ENCODE measurements at places on chromosomes 4 and X.

GRCh38 chr4:188430384-188430783 lies 291.1 kb downstream of the TRIML1 start:
- DNase-seq, result no peak

GRCh38 chrX:138874271-138874935 lies 162.9 kb upstream of the FGF13 start:
- no peak for DNase-seq

DNA sequence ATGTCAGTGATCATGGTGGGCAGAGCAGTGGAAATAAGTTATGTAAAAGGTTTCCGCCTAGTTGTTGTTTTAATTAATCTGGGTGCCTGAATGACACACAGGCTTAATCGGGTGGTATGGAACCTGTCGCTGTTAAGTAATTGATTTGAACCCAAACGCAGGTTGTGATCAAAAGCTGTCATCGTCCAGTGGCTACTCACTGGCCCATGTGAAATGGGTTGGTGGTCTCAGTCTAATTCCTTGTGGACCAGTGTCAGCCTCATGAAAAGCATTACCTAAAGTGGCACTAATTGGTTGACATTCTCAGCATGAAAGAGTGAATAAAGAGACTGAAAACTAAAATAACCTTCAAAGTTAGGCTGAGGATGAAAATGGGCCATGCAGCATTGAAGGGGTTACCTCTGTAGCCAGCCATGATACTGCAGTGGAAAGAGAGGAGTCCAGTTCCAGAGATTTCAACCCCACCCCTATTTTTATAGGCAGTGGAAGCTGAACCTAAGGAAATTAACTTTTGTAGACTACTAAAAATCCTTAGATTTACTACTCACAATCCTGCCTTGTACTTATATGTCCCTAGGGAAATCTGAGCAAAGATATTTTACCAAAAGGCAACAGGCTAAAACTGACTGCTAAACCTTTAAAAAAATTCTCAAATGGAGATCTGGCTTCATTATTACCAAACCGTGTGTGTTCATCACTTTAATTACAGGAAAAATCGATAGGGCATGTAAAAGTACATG lies 251.7 kb upstream of the TENM3 start:
- no peak for DNase-seq

GRCh38 chr4:131459430-131460101 lies 1689.5 kb upstream of the PCDH10 start:
- DNase-seq, result no peak

- DNase-seq, result peak; percentile 7
These were observed 669 bp downstream of the IRF2 start for GRCh38 chr4:184473499-184474262.

GRCh38 chr4:40369437-40370274 lies 34.5 kb downstream of the CHRNA9 start:
- DNase-seq, result no peak

- no peak for DNase-seq
These were observed 64.5 kb downstream of the GPC4 start for GRCh38 chrX:133350751-133351150.

- peak; percentile 74 for DNase-seq
These were observed 90.6 kb downstream of the LRP2BP start for GRCh38 chr4:185304944-185305690.

DNA sequence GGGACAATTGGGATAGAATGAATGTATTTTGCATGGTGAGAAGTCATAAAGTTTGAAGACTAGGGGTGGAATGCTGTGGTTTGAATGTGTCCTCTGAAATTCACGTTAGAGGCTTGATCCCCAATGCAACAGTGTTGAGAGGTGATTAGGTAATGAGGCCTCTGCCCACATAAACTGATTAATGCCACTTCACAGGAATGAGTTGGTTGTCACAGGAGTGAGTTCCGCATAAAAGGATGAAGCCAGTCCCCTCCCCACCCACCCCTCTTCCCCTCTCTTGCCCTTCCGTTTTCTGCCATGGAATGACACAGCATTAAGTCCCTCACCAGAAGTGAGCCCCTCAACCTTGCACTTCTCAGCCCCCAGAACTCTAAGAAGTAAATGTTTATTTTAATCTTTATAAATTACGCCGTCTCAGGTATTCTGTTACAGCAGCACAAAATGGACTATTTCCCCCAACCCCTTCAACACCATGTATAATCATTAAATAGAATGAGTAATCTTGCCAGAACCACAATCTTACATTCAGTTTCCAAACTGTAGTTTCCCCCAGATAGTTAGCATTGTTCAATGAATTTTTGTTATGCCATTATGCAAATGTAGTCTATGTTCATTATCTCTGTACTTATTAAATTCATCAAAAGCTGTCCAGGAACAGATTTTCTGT lies 5.5 kb upstream of the MMAA start:
- peak; percentile 22 for DNase-seq

DNA sequence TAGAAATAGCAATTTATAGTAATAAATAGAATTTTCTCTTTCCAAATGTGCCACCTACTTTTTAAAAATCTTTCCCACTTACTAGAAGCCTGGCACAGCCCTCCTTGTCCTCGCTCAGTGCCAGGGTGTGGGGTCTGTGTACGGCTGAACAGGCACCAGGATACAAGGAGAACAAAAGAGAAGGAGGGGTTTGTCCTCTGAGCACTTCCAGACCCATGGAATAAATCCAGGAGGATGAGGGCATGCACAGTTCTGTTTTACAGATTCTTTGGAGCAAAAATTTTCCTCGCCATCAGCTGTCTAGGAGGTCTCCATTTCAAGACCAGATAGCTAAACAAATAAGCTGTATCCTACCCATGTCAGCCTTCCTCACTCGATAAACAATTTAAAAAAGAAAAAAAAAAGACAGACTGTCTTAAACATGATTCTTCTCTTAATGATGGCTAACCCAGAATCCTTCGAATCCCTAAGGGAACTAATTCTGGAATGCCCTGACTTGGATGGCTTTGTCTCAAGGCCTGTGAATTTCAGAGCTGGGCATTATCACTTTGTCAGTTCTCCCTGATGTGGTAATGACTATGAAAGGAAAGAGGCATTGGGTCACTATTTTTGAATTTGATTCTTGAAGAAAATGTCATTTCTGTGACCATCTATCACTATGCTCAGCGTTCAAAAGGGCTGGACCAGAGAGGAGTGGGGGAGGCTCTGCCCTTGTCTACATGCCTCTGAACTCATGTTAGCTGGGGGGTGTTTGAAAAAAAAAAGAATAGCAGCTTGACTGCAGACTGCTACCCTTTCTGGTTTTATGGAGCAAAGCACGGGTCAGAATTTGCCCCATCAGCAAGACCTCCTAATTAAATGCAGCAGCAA lies 151.0 kb downstream of the DCTD start:
- no peak for DNase-seq

DNA sequence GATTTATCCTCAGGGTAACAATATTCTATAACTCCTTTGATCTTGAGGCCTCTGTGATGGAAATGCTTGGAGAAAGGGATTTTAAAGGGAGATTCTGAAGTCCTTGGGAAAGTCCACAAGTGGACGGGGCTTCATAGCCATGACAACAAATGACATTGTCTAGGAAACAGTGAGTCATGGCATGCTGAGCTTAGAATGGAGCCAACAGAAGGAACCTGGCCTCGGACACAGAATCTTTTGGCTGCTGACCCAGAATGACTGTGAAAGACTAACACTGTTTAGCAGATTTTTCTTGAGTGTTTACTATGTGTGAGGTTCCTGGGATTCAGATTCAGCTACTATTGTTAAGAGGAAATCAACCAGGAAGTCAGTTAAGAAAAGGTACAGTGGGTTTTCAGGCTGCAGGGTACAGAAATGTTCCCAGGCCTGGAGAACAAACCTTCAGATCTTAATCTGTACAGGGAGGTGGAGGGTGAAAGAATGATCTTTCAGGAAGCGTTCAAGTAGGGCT lies 18.1 kb upstream of the CXCL2 start:
- DNase-seq, result no peak

DNA sequence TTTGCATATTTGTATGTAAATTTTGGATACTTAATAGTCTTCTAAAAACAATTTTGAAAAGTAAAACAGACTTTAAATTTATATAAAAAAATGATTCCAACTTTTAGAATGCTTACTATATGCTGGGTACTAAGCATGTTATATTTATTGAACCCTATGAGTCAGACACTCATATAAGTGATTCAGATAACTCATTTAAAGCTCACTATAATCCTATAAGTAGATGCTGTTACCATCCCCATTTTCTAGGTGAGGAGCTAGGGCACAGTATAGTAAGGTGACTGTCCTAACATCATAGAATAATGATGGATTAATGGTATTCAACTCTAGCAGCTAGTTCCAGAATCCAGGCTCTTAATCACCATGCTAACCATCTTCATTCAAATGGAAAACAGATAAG lies 877.0 kb upstream of the GRID2 start:
- DNase-seq, result no peak

DNA sequence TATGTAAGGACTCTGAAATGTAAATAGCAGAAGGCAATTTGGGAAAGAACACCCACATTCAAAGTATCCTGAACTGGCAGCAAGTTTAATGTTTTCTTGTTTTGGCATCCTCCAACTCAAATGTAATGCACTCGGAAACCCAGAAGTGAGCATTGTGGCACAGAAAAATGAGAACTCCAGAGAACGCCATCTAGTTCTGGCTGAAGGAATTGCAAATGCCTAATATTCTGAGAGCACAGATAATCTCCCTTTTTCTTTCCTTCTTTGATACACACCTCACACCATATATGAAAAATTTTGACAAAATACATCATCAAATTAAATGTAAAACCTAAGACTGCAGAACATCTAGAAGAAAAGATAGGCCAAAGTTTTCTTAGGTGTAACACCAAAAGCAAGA lies 52.1 kb downstream of the PWWP3B start:
- DNase-seq, result no peak

- no peak for DNase-seq
These were observed 93.2 kb upstream of the FAM47B start for GRCh38 chrX:34849371-34849770.

DNA sequence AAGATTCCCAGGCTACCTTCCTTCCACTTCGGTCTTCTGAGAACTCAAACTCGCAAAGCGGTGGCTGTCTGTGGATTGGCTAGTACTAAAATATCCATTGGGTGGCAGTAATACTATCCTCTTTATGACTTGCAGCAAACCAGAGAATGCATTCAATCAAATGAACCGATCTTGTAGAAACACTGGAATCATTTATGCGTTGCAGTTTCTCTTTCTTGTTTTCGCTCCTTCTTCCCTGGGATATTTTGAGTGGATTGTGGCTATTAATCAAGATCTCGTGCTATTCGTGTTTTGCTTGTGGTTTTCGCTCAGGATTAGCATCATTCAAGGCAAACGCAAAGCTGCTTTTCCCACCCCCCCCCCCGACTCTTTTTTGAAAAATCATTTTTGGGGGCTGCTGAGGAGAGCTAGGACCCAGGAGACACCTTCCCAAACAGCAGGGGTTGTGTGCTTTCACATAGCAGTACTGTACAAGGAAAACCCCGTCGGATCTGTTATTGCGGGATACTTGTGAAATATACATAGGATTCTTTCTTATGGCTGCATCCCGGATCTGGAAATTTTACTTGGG lies at the start of gene IL1RAPL1:
TSS of gene IL1RAPL1 (plus strand) at position 466 of the 571 bp plus-strand sequence.
- no peak for DNase-seq

DNA sequence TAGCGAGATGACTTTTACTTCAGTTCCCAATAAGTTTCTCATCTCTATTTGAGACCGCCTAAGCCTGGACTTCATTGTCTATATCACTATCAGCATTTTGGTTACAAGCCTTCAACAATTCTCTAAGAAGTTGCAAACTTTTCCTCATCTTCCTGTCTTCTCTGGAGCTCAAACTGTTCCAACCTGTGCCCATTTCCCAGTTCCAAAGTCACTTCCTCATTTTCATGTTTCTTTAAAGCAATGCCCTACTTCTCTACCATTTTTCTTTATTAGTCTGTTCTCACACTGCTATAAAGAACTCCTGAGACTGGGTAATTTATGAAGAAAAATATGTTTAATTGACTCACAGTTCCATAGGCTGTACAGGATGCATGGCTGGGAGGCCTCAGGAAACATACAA lies 251.9 kb downstream of the TECRL start:
- DNase-seq, result no peak

DNA sequence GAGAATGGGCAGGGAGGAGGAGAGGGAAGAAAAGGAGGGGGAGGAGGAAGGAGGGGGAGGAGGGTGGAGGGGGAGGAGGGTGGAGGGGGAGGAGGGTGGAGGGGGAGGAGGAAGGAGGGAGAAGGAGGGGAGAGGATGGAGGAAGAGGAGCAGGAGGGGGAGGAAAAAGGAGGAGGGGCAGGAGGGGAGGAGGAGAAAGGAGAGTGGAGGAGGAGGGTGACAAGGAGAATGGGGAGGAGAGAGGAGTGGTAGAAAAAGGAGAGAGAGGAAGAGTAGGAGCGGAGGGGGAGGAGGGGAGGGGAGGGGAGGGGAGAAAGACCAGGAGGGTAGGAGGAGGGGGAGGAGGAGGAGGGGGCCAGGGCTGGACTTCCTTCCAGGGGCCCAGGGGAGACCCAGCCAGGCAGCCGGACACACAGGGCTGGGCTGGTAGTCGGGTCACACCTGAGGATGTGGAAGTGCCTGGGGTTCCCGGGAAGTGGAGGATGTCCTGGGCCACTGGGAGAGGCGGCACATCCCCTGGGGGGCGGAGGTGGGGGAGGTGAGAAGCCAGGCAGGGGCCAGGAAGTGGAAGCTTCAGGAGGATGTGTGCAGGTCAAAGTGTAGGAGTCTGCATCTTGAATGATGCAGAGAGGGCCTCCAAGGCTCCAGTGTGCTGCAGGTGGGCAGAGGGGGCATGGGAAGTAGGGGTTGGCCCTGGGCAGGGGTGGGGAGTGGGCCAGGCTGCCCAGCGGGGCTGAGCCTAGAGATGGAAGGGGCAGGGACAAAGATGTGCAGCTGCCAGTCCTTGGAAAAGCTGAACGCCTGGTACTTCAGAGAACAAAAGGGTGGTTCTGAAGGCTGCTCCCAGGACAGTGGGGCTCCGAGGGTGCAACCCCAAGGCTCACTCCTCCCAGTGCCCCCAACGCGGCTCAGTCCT lies 18.8 kb downstream of the IL3RA start:
- DNase-seq, result no peak

DNA sequence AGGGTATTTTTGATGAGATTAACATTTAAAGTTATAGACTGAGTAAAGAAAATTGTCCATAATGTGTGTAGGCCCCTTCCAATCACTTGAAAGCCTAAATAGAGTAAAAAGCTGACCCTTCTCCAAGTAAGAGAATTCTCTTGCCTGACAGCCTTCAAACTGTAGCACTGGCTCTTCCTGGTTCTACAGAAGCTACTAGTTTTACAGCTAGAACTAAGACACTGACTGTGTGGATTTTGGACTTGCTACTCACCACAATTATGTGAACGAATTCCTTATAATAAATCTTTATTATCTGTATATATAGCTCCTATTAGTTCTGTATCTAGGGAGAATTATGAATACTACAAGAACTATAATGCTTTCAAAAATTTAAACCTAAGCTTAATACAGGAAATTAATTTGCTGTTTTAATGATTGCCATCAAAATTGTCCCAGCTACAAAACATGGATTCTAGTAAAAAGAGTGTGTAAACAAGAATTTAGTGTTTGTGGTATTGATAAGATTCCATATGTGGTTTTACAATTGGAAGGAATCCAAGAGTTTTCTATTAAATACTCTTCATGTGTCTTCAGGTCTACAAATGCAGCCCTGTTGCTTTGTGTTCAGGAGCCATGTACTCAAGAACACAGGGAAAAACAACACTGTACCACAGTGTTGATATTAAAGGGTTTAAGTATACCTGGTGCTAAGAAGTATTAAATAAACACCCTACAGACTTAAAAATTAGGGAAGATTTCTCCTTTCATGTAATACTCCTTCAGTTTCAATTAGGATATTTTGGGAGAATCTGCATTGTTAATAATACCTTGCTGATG lies 366.5 kb downstream of the CXXC4 start:
- no peak for DNase-seq
